ENCODE measurements at places on chromosomes 4 and X.

DNA sequence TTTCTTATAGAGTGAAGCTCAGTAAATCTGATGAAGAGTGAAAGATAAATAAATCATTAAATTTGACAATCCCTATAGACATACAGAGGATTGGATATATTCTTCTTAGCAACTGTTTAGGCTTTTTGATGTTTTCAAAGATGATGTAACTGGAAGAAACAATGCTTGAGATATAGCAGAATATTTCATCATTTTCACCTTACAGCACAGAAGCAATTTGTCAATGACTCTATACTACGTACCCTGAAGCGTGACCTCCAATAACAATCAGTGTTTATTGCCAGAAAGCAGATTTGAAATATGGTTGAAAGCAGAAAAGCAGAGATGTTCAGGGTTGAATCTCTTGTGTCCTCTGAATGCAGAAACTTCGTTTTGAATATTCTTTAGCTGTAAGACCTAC, 228.4 kb downstream of the DTHD1 start:
- DNase-seq = no peak

GRCh38 chr4:54082168-54082567, 17.8 kb upstream of the CHIC2 start:
- peak; percentile 92 for DNase-seq

DNA sequence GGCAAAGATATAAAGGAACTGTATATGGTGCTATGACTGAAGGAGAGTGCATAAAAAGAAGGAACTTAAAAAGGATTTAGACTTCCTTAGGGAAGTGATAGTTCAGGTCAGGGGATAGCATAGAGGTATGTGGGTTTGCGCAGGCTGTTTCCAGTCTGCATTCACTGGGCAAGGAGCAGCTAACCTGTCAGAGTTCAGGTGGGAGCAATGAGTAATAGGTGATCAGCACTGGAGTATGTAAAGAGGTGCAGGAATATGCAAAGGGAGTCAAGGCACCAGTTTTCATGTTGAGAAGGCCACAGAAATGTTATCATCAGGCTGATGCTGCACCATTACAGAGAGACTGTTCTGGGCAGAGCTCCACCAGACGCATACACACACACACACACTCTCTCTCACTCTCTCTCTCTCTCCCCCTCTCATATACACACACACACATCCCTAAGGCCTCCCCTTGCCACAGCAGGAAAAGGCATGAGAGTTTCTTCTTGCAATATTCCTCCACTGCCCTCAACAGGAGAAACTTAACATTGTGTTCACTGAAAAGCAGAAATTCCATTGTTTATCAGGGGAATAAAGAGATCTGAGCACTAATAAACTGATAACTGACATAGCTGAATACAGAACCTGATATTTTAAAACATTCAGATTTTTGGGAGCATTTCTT, 256.4 kb upstream of the GRID2 start:
- DNase-seq = no peak

DNA sequence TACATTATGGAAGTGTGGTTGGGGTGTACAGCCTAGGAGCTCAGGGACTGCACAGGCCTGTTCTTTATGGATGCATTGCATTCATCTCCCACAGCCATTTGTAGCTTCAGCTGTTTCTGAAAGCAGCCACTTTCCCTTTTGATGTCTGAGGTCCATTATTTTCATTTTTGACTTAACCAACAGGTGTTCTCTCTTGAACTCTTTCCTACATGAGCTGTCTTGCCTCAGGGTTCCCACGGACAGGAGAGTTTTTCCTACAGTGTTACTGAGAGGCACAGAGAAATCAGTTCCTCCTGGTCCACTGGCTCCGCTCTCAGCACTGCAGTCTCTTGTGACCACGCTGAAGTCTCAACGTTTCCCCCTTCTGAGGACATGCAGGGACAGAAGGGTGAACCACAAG, 87.2 kb downstream of the RASL11B start:
- no peak for DNase-seq

DNA sequence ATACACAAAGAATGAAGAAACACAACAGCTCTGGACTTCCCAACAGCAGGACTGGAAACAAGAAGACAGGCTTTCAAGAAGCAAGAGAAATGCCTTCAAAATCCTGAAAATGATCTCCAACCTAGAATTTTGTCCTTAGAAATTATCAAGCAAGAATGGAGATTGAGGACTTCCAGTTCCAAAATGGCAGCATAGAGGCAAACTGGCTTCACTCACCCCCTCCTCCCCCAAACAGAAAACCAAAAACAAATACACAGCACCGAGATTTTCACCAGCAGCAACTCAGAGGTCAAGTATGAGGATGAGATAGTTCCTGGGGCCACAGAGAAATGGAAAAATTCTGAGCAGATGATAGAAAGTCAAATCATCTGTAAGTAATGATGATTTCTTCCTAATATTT, 40.5 kb upstream of the LRBA start:
- DNase-seq = no peak

DNA sequence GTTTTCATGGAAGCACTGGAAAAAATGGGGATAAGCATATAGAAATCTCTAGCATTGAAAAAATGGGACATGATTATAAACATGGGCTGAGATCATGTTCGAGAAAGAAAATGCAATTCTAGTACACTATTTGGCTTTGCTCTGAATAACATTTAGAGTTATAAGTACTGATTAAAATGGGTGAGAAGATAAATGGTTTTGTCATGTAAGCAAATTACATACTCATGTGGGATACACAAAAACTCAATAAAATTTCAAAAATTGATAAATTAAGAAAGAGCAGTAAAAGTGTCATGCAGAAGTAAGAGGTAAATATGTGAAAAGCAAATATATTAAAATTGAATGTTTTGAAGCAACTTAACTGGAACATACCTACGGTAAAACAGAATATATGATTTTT, 99.6 kb downstream of the GRIA2 start:
- DNase-seq = no peak

DNA sequence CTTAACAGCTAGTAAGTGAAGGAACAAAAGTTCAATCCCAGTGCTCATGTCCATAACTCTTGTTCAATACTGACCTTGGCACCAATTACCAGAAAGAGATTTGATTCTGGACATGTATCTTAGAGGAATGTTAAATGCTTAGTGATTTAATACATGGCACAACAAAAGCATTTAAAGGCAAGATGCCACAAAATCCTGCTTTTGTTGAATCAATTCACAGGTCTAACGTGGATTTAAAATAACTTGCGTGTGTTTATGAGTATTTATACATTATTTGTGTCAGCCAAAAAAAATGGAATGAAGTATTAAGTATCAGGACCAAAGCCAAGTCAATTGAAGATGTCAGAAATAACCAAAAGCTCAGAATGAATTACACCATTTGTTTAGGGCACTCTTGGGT, 85.4 kb upstream of the GIMD1 start:
- DNase-seq = no peak

DNA sequence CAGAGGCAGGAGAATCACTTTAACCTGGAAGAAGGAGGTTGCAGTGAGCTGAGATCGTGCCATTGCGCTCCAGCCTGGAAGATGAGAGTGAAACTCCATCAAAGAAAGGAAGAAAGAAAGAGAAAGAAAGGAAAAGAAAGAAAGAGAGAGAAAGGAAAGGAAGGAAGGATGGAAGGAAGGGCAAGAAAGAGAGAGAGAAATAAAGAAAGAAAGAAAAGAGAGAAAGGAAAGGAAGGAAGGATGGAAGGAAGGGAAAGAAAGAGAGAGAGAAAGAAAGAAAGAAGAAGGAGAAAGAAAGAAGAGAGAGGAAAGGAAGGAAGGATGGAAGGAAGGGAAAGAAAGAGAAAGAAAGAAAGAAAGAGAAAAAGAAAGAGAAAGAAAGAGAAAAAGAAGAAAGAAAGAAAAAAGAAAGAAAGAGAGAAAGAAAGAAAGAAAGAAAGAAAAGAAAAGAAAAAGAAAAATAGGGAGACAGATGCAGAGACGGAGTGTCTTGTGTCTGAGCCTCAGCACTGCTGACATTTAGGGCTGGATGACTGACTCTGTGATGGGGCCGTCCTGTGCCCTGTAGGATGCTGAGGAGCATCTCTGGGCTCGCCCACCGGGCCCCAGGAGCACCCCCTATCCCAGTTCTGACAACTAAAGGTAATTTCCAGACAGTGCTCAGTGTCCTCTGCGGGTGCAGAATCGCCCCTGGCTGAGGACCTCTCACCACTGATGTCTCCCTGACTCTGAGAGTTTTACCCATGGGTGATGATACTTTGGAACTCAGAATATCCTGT, 61.7 kb downstream of the CRLF2 start:
- no peak for DNase-seq

DNA sequence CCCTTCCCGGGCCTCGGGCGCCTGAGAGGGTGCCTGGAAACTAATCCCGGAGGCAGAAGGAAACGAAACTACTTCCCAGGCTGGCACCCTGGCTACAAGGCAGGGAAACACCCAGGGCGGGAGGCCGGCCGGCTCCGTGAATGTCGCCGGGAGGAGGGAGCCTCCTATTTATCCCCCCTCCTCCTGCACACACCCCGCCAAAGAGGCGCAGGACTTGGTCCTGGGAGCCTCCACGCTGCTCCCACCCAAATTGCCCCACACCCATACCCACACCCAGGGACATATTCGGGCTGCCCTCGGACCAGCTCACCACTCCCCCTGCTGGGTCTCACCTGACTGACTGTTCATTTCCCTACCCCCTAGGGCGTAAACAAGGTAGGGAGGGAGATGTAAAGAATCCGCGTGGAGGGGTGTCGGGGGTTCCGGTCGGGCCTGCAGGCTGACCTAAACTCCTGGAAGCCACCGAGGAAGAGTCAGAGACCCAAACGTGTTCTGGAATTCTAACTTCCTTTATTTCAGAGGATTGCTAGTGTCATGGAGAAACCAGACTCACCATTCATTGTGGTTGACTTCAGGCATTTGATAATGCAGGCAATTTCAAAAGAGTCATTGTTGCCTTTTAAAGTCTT, at the start of gene BTC:
Gene BTC (minus strand): TSS at position 142 of the 629 bp plus-strand sequence. CDS start 198 bp downstream, outside the sequence.
- peak; percentile 77 for DNase-seq

- DNase-seq = no peak
These were observed 18.1 kb downstream of the SOWAHB start for GRCh38 chr4:76879731-76880364.

- no peak for DNase-seq
These were observed 479.3 kb upstream of the PCDH10 start for GRCh38 chr4:132669786-132670185.

- DNase-seq = no peak
These were observed 517.7 kb downstream of the BCOR start for GRCh38 chrX:39580043-39580442.

- peak; percentile 13 for DNase-seq
These were observed 151.7 kb upstream of the RPS6KA6 start for GRCh38 chrX:84339507-84340364.

DNA sequence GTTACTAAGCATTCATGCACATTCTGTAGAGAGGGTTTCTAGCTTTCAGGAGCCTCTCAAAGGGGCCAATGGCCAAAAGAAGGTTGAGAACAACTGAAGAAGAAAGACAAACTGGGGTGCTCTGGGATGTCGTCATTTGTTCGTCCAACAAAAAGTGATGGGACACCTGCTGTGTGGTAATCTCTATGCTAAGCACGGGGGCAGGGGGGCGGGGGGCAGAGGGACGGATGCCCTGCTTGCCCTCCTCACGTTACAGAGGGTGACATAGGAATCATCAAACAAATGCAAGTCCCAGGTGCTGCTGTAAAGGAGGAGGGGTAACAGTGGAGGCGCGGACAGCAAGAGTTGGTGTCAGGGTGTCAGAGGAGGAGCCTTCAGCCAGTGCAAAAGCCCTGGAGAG, 12.8 kb upstream of the CRMP1 start:
- no peak for DNase-seq

DNA sequence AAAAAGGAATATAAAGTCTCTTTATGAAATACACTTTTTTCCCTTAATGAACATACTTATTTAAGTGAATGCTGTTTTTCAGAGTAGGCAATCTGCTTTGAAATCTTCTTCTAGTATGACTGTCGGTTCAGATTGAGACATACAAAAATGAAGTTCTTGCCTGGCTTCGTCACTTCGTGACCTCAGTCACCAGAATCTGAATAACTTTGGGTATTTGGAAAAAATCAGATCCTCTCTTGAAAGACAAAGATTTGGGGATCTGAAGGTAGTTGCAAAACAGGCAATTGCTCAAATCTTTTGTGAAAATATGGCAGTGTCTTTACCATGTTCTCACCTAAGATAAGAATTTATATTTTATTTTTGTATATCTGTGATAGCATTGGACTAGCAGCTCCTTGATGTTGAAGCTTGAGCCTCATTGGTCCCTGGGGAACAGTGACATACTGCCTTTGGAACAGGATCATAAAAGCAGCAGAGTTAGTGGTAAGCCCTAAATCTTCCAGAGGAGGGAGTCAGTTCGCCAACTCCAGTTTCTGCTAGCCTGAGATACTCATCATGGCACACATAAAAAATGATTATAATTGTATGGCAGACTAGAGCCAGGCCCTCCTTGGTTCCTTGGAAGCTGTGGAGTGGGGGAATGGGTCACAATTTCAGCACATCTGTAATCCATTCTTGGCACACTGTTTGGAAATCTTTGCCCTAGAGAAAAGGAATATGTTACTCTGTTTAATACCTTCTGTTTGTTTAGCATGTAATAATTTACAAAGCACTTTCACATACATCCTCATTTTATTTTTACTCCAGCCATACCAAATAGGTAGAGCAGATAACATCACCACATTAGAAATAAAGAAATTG, 5.0 kb downstream of the ARFIP1 start:
- DNase-seq = peak; percentile 4

DNA sequence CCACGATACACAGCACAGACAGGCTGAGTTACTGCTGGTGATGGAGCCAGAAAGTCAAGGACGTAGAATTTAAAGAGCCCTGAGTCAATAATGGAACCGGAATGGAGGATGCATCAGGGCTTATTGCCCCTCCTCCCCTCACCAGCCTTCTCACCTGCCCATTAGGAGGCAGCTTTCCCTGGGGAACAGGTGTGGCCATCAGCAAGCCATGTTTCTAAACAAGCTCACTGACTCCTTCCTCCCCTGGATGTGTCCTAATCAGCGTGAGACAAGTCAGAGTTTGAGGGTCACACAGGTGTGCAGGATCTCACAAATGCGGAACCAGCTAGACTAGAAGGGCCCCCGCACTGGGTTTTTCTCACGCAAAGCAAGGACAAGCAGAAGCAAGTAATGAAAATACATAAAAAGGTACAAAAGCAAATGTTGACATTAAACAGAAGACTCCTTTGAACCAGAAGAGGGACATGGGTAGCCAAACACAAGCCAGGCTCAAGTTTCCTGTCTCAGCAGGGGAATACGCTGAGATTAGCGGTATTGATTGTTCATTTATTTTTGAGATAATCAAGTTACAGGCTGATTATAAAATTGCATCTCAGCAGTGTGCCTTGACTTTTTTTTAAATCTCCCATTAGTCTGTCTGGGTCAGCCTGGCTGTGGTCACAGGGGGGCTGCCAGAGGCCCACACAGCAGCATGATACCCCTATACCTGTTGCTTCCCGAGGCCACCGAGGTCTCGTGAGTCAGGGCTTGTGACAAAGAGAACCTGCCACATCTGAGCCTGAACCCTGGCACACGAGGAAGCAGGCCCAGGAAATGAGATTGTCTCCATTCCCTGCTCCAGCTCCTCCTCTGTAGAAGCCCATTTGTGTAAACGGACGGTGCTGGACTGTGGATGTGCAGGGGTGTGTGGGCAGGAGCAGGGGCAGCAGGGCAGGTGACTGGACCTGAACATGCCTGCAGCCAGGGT, 37.4 kb downstream of the CCKAR start:
- DNase-seq = no peak

Measured in urothelium cell line (cell line).